HEK293T (cell line): ENCODE measurements at places on chromosomes 2 and 18.

GRCh38 chr18:50870138-50870845 lies 8.6 kb upstream of the ME2 start:
- DNase-seq = no peak

GRCh38 chr18:77042583-77042982 lies 90.0 kb downstream of the MBP start:
- DNase-seq = no peak

DNA sequence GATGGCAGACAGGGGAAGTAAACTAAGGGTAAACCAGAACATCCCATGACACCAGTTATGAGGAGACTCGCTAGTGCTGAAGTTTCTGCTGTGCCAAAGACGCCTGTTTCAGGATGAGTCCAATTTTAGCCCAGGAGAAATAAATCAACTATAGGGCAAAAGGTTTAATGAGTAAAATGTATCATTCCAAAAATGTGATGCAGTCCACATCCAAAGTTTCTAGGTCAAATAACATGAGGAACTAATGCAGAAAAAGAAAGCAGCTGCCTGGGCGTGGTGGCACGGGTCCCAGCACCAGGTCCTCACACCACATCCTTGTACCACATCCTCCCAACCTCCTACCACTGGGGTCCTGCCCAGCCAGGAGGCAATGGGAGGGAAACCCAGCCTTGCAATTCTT lies 126.9 kb upstream of the CTAGE1 start:
- DNase-seq = no peak

- no peak for DNase-seq
These were observed 1.9 kb downstream of the GLI2 start for GRCh38 chr2:120737340-120738101.

DNA sequence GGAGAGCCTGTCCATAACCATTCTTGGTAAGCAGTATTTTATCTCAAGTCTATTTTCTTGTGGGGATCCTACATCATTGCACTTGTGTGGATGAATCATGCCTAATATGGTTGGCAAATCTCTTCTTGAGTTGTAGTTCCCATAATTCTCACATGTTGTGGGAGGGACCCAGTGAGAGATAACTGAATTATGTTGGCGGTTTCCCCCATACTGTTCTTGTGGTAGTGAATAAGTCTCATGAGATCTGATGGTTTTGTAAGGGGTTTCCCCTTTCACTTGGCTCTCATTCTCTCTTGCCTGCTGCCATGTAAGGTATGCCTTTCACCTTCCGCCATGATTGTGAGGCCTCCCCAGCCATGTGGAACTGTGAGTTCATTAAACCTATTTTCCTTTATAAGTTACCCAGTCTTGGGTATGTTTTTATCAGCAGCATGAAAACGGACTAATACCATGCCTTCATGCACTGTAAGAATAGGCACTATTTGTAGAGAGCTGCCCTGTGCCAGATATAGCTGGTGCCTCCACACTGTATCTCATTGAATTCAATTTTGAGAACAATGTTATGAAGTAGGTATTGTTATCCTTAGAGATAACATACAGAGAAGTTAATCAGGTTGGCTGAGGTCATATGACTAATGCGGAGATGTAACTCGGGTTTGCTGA lies 148.3 kb downstream of the PLCL1 start:
- DNase-seq = no peak

DNA sequence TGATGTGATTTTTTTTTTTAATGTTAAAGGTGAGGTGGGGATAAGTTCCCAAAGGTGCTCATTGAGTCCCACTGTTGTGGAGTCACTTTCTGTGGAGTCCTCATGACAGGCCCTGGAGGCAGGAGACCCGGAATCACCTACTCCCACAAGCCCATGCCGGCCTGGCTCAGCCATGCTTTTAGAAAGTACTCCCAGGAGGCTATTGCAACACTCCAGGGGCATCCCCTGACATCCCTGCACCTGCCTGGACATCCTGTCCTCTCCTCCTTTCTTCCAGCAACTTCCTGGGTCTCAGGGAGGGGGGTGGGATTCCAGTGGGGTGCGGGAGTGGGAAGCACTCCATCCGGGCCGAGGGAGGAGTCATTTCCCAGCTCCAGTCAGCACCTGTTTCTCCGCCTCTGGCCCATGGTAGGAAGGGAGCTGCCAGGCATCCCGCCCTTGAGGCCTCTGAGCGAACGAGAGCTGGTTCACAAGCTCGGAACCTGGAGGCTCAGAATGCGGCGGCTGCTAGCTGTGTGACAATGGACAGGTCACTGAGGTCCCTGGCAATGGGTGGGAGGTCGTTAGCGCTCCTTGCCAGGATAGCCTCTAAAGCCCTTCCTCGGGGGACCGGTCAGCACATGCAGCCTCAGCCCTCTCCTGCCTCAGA lies 163.9 kb upstream of the ID2 start:
- no peak for DNase-seq

DNA sequence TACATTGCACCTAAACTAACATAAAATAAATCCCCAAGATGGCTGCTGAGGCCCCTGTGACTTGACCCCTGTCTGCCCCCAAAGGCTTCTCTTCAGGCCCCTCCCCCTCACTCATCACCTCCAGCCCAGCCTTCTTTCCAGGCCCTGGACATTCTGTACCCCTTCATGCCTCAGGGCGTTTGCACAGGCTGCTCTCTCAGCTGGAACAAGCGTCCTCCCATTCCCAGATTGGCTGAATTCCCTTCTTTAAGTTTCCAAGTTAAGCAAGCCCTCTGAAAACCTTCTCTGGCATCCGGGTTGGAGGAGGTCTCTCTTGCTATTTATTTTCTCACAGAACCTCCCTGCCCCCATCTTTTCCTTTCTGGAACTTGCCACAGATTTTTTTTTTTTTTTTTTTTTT lies 165.2 kb upstream of the BCL2L11 start:
- DNase-seq = no peak

DNA sequence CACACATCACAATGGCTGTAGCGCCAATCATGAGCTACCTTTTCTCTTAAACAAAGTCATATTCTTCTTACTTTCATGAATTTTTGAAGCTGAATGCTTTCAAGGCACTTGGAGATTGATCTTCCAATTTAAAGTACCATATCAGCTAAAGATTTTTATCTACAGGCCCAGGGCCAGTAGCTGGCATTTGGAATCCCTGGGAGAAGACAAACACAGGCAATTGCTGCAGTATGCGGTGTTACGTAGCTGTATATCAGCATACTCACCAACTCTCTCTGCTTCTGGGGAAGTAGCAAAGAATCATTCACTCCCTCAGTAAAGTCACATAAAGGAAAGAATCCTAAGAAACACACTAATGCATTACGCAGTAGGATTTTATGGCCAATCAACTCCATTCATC lies 202.3 kb downstream of the DLGAP1 start:
- DNase-seq = no peak

- DNase-seq = no peak
These were observed 158.7 kb upstream of the ZC3H15 start for GRCh38 chr2:186327251-186327868.

GRCh38 chr18:10063489-10063888 lies 149.7 kb downstream of the VAPA start:
- DNase-seq = no peak

GRCh38 chr2:98180456-98180855 lies 93.5 kb downstream of the VWA3B start:
- DNase-seq = no peak

GRCh38 chr2:217798191-217798590 lies 204.6 kb downstream of the TNS1 start:
- no peak for DNase-seq

- DNase-seq = no peak
These were observed 1004.5 kb downstream of the SOCS6 start for GRCh38 chr18:71293322-71293721.

- no peak for DNase-seq
These were observed 83.0 kb downstream of the COLEC12 start for GRCh38 chr18:417495-417894.

DNA sequence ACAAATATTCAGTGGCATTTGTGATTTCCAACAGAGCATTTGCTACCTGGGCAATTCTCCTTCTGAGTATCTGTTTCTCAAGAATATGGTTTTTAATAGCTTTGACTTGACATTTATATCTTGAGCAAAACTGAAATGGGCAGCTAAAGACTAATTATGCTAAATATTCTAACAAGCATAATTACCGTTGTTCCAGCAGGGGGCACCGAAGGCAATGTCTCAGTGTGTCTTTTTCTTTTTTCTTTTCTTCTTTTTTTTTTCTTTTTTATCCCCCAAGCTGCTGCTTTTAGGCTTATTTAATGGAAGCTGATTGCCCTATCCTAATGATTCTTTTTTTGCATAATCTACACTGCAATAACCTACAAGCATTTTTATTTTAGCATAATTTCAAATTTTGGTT lies 138.9 kb upstream of the NABP1 start:
- peak; percentile 21 for DNase-seq

GRCh38 chr18:57621246-57621604 lies 411 bp downstream of the NARS1 start:
- DNase-seq = peak; percentile 24

DNA sequence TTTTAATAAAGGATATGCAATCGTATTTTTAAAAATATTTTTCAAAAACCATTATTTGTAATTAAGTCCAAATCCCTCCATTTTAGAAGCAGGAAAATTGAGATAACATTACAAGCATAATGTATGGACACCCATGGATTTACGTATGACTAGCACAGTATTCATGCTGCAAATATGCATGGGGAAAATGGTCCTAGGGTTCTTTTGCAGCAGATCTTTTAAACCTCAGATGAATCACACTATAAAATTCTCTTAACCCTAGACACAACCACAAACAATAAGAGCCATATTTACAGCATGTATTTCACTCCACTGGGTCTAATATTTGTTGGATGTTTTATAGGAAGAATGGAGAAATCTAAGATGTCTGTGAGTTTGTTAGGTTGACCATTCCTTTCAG lies 453.4 kb downstream of the TGIF1 start:
- no peak for DNase-seq

DNA sequence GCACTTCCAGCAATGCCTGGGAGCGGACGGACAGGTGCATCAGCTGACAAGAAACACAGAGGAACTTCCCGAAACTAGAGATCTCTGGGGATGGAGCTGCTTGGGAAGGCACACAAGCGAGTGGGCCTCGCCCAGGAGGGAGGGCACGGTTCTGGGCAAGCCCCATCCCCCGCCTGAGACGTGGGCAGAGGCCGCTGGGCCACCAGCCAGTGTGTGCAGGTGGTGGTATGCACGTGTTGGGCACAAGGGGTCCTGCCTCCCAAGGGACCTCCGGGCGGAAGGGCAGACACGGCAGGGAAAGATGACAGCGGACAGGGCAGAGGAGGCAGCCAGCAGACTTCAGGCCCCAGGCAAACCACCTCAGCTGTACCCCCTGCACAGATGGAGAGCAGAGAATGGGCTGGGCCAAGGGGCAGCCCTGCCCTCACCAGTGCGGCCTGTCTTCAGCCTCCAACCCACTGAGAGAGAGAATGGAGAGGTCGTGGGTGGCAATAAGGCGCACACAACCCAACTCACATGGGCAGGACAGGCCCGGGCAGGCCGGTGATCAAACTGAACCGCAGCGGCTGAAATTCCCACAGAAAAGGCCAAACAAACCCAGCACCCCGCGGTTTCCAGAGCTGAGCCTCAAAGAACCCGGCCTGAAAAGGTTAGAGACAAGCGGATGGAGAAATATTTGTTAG lies 51.2 kb downstream of the HDAC4 start:
- DNase-seq = no peak

- peak; percentile 90 for DNase-seq
These were observed 7.3 kb downstream of the CYS1 start for GRCh38 chr2:10072656-10073480.

DNA sequence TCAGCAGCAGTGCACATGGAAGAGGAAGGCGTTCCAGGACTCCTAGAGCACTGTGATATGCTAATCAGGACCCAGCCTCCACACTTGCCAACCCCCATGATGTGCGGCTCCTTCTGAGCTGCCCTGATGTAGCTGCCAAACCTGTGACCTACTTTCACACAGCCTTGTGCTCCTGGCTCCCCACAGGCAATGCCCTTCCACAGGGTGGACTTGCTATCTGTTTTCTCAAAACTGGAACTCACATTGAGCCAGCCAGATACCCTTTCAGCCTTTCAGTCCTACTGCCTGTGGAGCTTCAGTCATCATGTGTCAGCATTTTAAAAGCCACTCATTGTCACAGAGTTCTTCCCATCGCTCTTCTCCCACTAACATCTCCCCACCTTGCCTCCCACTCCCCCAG lies 181.6 kb downstream of the AFF3 start:
- DNase-seq = no peak

DNA sequence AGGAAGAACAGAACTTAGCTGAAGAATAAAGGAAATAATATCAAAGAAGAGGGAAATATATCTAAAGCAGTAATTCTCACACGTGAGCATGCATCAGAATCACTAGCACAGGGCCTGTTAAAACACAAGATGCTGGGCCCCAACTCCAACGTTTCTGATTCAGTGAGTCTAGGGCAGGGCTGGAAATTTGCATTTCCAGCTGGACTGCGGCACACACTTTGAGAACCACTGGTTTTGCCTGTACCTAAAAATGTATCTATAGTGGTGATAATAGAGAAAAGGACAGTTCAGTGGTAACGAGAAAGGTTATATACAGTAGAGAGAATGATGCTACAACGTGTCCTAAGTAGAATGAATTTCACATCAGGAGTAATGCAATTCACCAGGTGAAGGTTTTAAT lies 11.2 kb downstream of the REV1 start:
- no peak for DNase-seq

GRCh38 chr2:197307933-197308521 lies 2.6 kb downstream of the ANKRD44 start:
- no peak for DNase-seq

GRCh38 chr2:32553829-32554432 lies 73.9 kb upstream of the TTC27 start:
- DNase-seq = peak; percentile 25

DNA sequence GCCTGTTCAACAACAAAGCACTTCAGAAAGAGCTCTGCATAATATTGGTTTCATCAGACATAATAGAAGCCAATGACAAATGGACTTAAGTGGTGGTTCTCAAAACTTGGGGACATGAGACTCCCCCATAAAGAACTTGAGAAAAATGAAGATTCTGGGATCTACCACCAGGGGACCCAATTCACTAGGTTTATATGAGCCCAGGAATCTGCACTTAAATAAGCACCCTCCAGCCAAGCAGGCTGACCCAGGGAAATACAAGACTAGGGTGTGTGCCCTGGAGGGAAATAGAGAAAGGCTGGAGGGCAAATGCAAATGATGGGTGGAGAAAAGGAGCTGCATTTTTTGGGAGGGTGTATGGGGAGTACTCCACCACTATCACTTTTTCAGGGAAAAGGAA lies 52.5 kb downstream of the SATB2 start:
- DNase-seq = no peak

DNA sequence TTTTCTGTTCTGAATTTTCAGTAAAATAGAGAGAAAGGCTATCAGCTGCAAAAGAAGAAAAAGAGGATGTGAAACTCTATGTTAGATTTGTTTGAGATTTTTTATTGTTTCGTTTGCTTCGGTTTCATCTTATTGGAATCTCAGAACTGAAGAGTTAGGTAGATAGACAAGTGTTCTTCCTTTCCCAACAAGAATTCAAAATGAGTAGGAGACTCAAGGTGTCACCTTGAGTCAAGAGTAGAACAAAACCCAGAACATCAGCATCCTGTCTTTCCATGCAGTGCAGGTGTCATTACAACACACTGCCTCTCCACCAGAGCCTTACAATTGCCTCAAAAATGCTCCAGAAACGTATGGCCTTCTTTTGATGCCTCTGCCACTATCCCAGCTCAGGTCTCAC lies 21.1 kb downstream of the NBAS start:
- no peak for DNase-seq
